ENCODE measurements at places on chromosomes 12 and 14.

DNA sequence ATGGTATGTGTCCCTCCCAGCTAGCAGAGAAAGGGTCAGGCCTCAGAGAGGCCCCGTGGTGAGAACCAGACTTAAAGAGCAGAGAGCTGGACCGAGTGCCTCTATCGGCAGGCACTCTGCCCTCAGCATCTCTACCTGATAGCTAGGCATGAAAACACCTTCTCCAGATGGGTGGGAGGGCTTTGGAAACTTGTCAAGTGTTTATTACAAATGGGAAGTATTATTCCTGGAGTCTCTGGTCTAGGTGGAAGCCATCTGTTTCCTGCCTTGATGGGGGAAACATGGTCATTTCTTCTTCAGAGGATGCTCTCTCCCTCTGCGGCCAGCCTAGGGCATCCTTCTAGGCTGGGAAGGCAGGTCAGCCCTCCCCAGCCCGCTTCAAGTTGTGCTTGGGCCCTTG lies 2.3 kb downstream of the TMEM63C start:
- no peak for DNase-seq

GRCh38 chr14:70665448-70666360 lies 24.0 kb downstream of the TTC9 start:
- no peak for DNase-seq

DNA sequence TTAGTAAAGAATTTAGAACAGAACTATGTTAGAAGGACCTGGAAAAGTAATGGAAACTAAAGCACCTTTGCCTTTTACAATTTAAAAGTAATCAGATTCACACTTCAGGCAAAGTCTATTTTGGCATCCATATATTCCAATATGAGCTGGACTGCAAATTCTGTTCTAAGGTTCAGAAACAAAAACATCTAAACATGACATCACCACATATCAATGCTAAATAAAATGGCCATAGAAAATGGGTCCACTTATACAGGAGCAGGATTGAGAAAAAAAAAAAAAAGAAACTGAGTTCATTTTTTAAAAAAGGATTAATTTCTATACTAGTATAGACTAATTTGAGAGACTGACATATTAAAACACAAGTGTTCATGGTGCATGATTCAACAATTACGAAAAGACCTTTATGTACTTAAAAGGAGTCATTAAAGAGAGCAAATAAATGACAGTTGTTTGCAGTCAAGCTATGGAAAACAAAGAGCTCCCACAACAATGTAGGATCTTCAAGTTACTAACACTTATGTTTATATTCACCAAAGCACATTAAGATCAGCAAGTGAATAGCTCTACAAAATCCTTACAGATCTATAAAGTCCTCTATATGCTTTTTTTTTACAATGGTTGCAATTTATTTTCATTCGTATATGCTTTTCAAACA lies 45.7 kb downstream of the DICER1 start:
- DNase-seq = no peak

GRCh38 chr14:24159777-24160498 lies 1.1 kb upstream of the IRF9 start:
- DNase-seq = no peak

DNA sequence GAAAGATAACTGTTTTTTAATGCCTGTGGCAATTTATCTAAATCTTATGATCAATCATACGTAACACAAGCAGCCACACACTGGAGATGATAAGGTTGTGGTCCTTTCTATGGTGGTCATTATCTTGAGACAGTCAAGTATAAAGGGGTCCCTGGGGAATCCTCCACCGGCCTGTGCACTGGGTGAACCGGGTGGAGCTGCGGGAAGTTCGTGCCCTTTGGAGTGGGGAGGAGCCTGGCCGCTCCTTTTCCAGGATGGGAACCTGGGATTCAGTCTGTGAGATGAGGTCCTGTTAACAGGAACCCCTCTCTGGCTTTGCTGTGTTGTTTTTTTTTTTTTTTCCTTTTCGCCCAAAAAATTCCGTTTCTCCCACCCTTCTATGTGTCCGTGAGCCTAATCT lies 167.5 kb upstream of the RPL10L start:
- DNase-seq = no peak

GRCh38 chr14:68748691-68749090 lies 44.2 kb downstream of the ZFP36L1 start:
- DNase-seq = no peak

- DNase-seq = no peak
Observed at GRCh38 chr12:131052929-131053328, 99.2 kb downstream of the ADGRD1 start.

DNA sequence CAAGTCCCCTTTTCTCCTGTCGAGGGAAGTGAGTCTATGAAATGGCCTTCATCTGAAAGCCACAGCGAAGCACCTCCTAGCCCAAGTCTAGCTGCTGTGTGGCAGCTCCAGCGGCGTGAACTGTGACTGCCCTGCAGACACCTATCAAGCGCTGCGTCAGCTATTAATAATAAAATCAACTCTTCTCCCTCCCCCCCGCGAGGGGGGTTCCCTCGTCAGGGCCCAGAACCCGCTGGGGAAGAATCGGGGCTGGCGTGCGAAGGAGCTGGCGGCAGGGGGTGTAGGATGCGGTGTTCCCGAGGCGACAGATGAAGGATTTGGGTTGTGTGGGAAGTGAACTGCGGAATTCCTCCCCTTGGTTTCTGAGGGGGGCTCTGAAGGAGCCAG lies 662 bp upstream of the ATP2A2 start:
- DNase-seq = no peak

DNA sequence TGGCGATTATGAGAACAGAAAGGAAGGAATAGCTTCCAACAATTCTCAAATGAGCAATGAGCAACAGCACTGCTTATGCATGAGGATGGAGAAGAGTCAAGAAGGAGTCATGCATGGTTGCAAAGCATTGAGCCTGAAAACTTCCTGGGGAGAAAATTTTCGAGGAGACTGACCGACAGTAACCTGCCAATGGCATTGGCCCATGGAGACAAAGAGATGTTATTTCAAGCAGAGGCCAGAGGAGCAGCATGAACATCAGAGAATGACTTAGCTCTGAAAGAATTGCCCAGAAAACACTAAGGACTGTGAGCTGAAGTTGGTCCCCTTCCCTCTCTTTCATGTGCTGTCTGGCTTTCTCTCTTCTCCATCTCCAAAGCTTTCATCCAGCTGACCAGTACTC lies 343.4 kb downstream of the ADAMTS20 start:
- DNase-seq = no peak

DNA sequence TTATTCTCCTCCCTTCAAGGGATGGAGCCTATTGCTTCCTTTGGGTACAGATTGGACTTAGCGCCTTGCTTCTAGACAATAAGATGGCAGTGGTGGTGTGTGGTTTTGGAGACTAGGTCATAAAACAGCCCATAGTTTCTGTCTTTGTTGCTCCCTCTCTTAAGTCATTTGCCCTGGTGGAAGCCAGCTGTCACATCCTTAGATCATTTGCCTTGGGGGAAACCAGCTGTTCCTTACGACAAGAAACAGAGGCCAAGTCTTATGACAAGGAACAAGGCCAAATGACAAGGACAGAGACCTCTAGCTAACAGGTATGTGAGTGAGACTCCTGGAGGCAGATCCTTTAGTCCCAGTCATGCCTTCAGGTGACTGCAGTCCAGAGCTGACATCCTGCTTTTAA lies 9.2 kb upstream of the PALS1 start:
- no peak for DNase-seq

DNA sequence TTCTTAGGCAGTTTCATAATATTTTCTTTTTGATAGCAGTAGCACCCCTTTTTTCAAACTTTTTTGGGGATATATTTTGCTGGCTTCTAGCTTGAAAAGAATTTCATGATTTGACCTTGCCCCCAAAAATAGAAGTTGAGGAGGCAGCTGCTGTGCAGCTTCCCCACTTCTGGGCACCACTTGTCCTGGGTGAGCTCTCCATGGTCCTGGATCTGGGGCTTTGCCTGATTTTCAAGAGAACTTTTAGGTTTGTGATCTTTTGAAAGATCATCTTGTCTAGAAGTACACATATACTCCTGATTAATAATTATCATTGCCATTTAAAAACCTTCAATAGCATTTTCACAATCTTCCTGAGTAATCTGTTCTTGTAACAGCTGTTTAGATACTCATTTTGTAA lies 271.6 kb downstream of the NPAS3 start:
- no peak for DNase-seq

- no peak for DNase-seq
Observed at GRCh38 chr12:131671871-131672270, 39.0 kb upstream of the SFSWAP start.

- no peak for DNase-seq
Observed at GRCh38 chr14:63964113-63964512, 111.3 kb downstream of the SYNE2 start.

GRCh38 chr12:91017043-91017442 lies 12.3 kb upstream of the EPYC start:
- no peak for DNase-seq

GRCh38 chr12:48744251-48745008 lies 27.9 kb upstream of the CCNT1 start:
- DNase-seq = no peak

Data from activated CD4-positive, alpha-beta T cell treated with anti-CD3 and anti-CD28 coated beads, Interleukin-2, amount 10 ng/mL, durations not matched to agents 24 days and 14 days (primary cell).